NCI-H2029 treated with DMSO at 0.1 percent for 48 hours (cell line): ENCODE measurements at places on chromosomes 1 and 21.

GRCh38 chr21:45454926-45455673 is 50.1 kb downstream of the COL18A1 start:
- DNase-seq, result no peak

DNA sequence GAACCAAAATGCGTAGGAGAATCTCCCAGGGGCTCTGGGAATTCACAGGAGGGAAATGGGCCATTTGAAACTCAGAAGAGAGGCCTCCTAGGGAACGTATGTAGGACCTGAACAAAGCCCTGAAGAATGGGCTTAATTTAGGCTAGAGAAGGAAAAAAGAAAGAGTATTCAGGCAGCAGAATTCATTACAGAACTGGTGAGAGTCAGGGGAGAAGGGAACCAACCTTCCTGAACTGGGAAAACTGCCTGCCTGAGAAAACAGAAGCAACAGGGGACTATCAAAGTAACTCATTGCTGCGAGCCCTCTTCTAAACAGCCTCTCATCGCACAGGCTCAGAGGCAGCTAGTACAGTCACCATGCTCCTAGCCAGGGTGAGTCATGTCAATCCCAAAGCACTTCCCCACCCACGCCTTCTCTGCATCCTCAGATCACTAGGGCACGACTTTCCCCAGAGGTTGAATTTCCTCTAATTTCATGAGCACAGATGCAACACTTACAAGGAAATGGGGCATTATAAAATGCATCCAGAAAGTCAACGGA is 98.1 kb downstream of the ADSS2 start:
- DNase-seq, result no peak

DNA sequence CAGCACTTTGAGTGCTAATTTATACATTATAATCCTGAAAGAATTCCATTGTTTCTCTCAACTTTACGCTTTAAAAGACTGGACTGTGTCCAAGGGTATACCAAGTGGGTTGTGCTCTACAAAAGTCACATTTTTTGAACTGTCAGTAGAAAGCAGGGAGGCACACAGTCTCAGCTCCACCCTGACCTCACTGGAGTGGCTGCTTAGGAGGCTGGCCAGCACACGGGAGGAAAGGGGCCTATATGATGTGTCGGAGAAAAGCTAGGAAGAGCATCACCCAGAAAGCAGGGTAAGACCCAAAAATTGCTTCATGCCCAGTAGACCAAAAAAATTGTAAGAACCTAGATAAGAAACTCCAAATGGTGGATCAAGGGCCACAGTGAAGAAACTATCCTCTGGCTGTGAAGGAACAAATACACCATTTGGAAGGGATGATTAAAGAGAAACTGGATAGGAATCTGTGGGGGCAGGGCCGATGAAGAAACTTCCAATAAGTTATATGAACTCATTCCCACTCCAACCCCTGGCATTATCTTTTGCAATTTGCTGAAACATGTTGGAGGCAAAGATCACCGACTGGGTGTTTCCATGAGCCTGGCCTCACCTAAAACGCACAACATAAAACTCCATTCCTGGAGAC is 1.9 kb downstream of the S100A10 start:
- no peak for DNase-seq

- DNase-seq, result no peak
Measured at GRCh38 chr1:119108988-119109387, 31.5 kb downstream of the WARS2 start.

- DNase-seq, result no peak
Measured at GRCh38 chr1:191671236-191671635, 487.0 kb upstream of the RGS18 start.

- peak; percentile 12 for DNase-seq
Measured at GRCh38 chr1:85274969-85275453, 1.4 kb downstream of the BCL10 start.

GRCh38 chr1:87864676-87865075 is 536.0 kb downstream of the LMO4 start:
- no peak for DNase-seq

GRCh38 chr1:29638281-29638680 is 402.0 kb downstream of the PTPRU start:
- DNase-seq, result no peak

DNA sequence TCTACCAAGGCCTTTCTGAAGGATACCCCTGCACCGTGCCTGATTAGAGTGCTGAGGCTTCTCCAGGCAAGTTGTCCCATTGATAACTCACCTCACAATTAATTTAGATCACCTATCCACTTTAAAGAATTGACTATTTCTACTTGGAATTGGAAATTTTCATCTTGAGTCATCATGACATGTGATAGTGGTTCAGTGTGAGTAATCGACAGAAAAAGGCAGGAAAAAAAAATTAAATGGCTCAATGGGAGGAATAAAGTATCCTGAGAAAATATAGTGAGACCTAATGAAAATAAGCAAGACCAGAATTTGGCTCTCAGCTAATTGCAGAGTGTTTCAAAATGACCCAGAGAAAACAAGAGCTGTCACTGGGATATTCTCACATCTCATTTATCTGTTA is 222.4 kb upstream of the C8B start:
- no peak for DNase-seq

DNA sequence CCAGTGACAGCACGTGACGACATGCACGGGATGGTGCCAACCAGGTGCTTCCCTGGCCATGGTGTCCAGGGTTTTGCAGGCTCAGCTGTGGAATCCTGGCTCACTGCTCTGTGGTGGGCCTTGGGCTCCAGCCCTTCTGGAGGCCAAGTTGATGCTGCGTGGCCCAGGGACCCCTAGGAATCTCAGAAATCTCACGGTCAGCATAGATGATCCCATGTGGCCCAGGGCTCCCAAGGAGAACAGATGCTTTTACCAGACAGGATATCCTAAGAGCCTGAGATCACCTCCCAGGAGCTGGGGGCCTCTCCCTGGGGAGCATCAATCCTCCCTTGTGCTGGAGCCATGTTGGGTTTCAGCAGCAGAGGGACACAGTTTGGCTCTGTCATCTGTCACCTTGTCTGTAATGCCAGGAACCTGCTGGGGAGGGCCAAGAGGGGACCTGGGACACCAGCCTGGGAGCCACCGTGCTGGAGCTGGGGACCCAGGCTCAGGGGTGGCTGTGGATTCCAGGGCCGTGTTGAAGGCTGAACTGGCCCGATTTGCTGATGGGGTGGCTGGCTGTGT is 63.9 kb downstream of the TRIM11 start:
- DNase-seq, result no peak

- DNase-seq, result no peak
Measured at GRCh38 chr1:155859881-155860871, 809 bp downstream of the SYT11 start.
